Stimulated activated CD8-positive, alpha-beta memory T cell treated with anti-CD3 and anti-CD28 coated beads, Interleukin-4, amount 100 ng/mL, for 48 hours (primary cell): ENCODE measurements at places on chromosomes 7 and 10.
A peak's percentile ranks its signal among the peaks of the same experiment; 100 is the strongest.

DNA sequence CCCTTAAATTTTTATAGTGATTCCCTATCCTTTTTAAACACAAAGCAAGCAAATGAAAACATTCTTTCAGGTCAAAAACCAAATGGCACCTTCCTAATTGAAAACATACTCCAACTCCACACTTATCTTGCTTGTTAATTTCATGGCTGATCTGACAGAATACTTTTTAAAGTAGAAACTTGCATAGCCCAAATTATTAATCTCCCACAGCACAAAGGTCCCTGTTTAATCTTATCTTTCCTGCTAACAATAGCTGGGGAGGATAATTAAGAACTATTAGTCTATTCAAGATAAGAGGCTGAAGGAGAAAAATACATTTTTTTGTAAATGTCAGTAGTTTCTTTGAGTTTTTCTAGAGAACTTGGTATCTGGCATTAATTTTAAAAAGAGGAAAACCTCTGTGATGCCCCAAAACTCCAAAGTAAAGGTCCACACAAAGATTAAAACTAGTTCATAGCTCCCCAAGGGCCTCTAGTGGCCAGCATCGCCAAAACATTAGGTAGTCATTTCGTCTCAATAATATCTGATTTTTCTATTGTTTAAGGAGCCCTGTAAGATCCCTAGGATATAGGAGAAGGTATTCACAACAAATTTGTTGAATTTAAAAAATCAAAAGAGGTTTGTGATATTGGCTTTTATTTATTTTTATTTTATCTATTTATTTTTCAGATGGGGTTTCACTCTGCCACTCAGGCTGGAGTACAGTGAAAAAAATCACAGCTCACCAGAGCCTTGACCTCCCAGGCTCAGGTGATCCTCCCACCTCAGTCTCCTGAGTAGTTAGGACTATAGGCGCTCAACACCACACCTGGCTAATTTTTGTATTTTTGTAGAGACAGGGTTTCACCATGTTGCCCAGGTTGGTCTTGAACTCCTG is 14.7 kb downstream of the CDNF start:
- DNase-seq: peak; percentile 43

DNA sequence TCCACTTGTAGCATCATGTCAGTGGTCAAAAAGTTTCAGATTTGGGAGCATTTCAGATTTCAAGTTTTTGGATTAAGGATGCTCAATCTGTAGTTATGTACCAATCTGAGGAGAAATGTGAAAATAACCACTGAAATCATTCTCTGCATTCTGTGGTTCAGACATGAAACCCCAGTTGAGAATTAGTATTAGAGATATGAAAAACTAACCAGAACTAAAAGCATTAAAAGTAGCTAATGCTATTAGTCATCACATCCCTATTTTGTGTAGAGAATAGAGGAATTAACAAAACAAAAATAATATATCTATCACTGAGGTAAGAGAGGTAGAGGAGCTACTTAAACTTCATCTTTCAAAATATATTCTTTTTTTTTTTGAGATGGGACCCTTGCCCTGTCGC is 28.0 kb downstream of the MICU1 start:
- DNase-seq: no peak

DNA sequence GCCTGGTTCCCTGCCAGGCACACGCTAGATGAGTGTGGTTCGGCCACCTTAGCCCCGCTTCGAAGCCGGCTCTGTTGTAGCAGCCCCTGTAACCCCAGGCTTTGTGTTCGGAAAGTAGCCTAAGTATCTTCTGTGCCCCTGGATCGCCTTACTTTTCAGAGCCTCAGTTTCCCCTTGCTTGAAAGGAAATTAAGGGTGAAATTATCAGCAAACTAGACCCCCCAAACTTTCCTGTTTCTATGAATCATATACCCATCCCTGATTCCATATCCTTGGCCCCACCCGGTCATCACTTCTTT is 312 bp downstream of the PDCD11 start:
- no peak for DNase-seq

GRCh38 chr7:32219416-32219815 is 149.2 kb upstream of the PDE1C start:
- no peak for DNase-seq

DNA sequence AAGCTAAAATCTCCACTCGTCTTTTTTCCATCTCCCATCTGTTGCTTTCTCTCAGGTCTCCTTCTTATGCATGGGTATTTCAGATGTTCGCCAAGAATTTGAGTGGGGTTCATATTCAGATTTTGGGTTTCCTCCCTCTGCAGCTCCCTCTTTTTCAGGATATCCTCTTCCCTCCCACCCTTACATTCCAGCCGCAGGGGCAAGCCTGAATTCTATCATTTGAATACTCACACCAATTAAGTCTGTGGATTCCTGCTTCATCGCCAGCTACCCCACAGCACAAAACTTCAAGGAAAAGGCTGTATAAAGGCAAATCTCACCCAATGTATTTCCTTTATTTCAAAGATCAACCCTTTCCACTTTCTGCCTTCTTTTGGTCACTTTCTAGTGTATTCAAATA is 41.6 kb upstream of the FOXI2 start:
- DNase-seq: no peak
